ENCODE measurements at places on chromosomes 12 and 14. TPM values are rescaled to one million over a fixed set of nuclear protein-coding genes. Genes with fewer than 3 reads are reported as not detected.

DNA sequence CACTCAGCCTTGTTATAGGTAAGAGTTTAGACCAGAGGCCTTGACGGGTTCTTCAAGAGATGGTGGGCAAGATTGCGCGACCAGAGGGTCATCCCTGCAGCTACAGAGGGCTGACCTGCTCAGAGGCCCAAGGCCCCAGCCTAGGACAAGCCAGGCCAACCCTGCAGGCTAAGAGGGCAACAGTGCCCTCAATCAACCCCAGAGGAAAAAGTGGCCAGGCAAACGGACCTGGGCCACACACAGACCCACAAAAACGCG is 1.3 kb downstream of the SSH1 start:
- no peak for DNase-seq

DNA sequence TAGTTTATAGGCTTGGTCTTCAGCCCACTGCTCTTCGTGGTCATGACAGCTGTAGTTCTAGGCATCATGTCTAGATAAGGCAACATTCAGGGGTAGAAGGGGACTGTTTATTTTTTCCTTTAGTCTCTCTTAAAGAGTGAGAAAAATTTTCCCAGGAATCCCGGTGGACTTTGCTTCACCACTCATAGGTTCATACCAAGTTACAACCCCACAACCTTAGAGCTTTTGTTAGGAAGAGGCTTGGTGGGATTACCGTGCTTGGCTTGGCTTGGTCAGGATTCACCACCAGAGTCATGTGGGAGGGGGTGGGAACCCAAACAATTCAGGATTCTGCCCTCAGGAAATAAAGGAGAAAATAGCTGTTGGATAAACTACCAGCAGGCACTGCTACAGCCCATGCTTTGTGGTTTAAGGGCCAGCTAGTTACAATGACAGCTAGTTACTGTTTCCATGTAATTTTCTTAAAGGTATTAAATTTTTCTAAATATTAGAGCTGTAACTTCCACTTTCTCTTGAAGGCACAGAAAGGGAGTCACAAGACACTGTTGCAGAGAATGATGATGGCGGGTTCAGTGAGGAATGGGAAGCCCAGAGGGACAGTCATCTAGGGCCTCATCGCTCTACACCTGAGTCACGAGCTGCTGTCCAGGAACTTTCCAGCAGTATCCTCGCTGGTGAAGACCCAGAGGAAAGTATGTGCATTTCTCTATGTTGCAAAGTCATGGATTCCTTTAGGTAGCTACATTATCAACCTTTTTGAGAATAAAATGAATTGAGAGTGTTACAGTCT is 25.9 kb upstream of the PAPLN start:
- DNase-seq, result no peak

DNA sequence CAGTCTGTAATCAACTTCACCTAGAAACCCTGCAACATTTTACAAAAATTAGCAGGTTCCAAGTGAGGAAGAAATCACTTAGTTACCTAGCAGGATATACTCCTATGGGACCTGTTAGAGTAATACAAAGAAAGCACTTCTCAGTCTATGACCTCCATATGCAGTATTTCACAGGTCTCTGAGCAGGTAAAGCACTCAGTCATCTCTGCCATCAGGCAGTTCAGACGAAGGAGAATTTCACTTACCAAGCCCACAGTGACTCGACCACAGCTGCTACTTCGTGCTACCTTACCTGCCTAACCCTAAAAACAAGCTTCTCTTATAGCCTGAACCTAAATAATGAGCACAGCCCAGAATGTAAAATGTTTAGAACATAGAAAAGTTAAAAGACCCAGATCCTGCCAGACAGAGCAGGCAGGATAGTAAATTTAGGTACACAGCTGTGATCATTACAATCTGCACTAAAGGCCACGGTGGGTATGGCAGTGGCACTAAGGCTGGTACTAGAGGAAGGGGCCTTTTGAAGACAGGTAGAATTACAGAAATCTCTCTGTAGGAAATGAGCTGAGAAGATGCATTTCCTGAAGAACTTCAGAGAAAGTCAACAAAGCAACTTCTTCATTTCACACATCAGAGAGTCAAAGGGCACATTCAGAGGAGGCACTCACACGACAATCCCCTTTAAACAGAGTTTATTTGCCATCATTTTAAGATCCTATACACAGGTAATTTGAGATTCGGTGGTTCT is 35.7 kb downstream of the DCAF5 start:
- DNase-seq, result peak; percentile 64

GRCh38 chr12:41552588-41552987 is 364.5 kb downstream of the PDZRN4 start:
- no peak for DNase-seq

DNA sequence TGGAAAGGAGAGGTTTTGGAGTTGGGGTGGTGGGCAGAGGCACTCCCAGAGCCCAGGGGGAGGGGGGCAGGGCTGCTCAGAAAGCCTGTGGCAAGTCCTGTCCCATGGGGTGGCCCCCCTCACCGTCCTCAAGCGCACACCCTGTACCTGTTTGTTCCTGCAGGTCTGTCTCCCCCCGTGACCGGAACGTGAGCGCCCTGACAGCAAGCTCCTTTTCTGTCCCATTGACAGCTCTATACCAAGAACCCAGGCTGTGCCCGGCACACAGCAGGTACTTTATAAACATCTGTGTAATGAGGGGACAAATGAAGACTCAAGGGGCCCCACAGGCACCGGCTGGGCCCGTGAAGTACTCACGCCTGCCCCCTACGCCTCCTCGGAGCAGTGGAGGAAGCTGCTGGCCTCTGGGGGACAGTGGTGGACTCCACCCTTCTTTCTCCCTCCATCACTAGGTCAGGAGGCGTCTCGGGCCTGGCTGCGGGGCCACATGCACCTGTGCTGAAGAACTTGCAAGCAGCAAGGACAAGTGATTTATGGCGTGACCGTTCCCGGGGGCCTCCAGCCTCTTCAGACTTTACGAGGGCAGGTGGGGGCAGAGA is 65.8 kb downstream of the GALNT9 start:
- no peak for DNase-seq

TTC9 gene
- polyA plus RNA-seq, result 10.6 TPM

- DNase-seq, result no peak
Observed at GRCh38 chr14:104109731-104110361, 24.3 kb downstream of the ASPG start.

KRT2 gene
- 1.2 TPM for polyA plus RNA-seq
